T1000 (cell line): ENCODE measurements at places on chromosomes 7 and 10.

- DNase-seq: no peak
Observed at GRCh38 chr10:15262036-15262713, 93.7 kb upstream of the NMT2 start.

DNA sequence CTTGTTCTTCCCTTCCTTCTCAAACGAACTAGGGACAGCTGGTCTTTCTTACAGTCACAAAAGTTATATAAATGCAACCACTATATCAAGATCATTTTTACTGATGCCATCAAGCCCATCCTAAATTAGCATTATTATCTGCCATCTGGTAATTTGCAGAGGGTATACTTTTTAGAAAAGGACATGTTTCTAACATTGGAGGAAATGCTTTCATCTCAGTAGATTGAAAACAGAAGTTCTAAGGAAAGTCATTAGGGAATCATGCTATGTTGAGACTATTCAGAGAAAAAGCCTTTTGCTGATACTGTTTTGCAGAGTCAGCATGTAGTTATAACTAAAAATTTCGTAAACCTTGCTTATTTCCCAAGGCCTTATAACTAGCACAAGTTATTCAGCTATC, 146.7 kb downstream of the WNT2 start:
- DNase-seq: no peak

DNA sequence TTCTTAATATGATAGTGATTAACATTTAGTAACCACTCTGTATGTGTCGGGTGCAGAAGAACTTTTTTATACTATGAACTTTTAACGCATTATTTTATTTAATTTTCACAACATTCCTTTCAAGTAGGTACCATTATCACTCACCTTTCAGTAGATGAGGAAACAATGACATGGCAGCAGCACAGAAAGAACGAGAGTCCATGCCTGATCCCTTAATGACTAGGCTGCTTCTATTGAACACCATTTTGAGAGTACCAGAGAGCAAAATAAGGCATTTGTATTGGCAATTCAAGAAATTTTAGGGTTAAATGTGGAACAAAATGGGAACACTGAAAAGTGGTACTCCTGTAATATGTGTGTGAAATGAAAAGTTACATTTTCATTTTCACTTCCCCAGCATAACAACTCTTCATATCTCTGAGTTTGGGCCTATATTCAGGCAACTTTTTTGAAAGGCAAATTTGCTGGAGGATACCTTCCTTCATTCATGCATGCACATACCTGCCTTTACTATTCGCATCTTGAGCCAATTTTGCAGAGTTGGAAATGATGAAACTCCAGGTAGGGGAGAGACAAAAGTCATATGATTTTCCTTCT, 12.8 kb downstream of the LRRN3 start:
- DNase-seq: no peak

DNA sequence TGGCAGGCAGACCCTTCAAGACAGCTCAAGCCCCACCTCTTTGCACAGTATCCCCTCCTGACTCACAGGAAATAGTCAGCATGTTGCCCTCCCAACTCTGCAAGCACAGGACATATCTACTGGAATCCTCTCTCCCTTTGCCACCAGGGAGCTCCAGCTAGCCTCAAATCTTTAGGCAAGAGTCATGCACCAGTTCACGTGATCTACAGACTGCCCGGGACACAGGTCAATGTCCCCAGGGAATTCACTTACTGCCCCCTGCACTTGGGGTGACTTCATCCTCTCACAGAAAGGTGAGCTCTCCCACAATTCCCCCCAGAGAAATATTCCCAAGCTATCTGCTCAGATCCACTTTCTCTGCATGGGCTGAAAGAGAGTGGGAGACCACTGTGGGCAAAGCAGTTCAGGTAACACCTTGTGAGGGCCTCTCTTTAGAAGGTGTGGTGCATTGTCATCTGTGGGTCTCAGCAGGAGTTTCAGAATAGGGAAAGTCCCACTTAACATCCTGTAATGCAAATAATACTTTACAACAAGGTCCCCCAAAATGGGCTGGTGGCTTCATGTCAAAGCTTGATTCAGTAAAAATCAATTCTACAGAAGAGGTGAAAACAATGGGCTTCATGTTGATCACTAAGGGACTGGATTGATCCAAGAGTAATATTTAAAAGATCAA, 129.9 kb downstream of the NOC3L start:
- DNase-seq: no peak

GRCh38 chr10:108250936-108251620, 1086.6 kb upstream of the SORCS1 start:
- no peak for DNase-seq

DNA sequence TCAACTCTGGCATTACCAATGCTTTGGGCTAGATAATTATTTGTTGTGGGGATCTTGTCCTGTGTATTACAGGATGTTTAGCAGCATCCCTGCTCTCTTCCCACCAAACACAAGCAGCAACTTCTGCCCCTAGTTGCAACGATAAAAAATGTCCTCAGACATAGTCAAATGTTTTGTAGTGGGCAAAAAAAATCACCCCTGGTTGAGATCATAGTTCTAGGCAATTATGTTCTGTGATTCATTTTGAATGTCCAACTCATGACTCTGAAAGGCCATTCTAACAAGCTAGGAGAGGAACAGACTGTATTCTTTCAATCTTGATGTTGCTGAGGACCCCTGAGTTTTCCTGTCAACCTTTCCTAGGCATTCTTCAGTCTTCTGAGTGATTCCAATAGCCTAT, 79.5 kb downstream of the RTKN2 start:
- DNase-seq: no peak

- DNase-seq: no peak
Observed at GRCh38 chr7:98555403-98555802, 61.7 kb upstream of the NPTX2 start.
